G401 (cell line): ENCODE measurements at places on chromosomes 7 and 10. TPM values are rescaled to one million over a fixed set of nuclear protein-coding genes. Genes with fewer than 3 reads are reported as not detected.

The NPFFR1 gene
- not detected in 2 replicates for total RNA-seq

The GATA3 gene
- not detected in 2 replicates for total RNA-seq

The ATOH7 gene
- 0.37 and 0.92 TPM in 2 replicates for total RNA-seq

The ERVW-1 gene
- not detected in 2 replicates for total RNA-seq

The DGKI gene
- 0.06 TPM in 1 of 2 replicates, not detected in the other for total RNA-seq

The FAM221A gene
- 2.2 and 3.5 TPM in 2 replicates for total RNA-seq

The OR2A14 gene
- not detected in 2 replicates for total RNA-seq

The NRAP gene
- not detected in 2 replicates for total RNA-seq

The CNOT4 gene
- total RNA-seq = 5.8 and 9.5 TPM in 2 replicates

DNA sequence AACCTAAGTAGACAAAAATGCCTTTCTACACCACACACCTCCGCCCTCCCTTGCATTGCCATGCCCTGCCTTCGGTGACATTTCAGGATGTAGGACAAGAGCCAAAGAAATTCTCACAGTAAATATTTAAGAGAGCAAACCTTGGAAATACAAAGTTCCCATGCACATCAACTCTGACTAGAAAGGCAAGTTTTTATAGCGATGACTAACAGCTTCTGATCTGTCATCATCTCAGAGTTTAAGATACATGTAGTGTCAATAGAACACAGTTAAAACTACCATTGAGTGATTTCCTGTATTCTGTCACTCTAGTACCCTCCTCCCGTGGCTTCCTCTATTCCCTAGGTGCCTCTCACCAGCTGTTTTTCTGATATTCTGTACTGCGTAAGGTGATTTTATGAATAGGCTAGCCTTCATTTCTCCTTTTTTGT is 20.7 kb downstream of the SLC16A9 start:
- no peak for DNase-seq

- DNase-seq = no peak
Observed at GRCh38 chr10:11425676-11426075, 185.8 kb downstream of the USP6NL start.

GRCh38 chr7:2107386-2108070 is 125.2 kb downstream of the MAD1L1 start:
- no peak for DNase-seq

- DNase-seq = no peak
Observed at GRCh38 chr7:29299086-29299485, 104.5 kb downstream of the CHN2 start.

DNA sequence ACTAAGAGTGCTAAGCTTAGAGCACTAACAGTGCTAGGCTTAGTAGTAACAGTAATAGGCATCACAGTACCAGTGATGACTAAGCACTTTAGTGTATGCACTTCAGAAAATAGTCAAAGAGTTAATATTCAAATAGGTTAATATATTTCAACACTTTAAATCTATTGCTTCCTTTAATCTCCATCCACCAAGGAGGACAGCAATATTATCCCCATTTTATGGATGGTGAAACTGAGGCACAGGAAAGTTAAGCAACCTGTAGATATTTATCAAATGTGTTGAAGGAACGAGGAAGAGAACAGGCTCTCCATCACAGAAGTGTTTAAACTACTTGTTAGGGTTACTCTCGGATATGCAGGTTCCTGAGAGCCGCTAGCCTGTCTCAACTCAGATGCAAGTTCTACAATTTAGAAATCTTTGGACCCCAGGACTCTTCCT is 165.5 kb downstream of the PRKAG2 start:
- DNase-seq = no peak

DNA sequence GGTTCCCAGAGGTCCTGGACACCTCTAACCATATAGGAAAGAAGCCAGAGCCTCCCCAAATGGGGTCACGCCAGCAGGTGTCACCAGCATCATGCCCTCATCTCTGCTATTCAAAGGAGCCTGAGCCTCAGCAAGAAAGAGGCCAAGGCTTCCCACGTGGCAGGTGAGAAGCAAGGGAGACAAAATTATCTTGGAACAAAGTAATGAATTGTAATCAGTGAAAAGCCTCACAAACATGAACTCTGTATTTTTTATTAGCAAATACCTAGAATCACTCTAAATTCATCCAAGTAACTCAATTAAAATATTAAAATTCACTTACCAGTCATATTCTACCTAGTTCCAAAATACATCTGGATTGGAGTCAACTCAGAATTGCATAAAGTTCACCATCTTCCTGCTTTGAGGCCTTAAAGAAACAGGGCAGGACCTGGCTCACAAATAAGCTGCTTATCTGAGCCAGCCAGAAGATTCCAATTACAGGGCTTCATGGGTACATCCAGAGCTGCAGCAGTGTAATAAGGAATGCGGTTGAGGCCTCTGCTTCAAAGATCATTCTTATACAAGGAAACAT is 68.7 kb downstream of the SGMS1 start:
- peak; percentile 77 for DNase-seq

GRCh38 chr10:46090258-46090812 is 44.3 kb upstream of the MSMB start:
- DNase-seq = no peak

- DNase-seq = no peak
Observed at GRCh38 chr7:27478084-27478483, 184.6 kb downstream of the HIBADH start.

DNA sequence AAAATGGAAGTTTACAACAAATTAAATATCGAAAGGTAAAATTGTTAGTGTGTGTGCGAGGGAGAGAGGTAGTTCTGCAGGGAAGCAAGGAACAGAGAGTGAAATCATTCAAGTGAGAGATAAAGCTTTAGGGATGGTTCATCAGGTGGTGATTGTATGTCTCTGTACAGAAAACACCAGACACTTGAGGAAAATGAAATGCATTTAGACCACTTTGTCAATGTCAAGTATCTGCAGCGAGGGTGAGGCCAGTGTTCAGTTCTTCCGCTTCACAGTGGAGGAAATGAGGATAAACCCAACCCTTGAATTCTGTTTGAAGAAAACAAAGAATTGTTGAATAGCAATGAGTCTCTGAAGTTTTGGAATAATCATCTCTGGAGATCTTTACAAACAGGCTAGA is 14.4 kb upstream of the ITGB1 start:
- DNase-seq = no peak

GRCh38 chr7:4519819-4520520 is 162.1 kb upstream of the FOXK1 start:
- no peak for DNase-seq

DNA sequence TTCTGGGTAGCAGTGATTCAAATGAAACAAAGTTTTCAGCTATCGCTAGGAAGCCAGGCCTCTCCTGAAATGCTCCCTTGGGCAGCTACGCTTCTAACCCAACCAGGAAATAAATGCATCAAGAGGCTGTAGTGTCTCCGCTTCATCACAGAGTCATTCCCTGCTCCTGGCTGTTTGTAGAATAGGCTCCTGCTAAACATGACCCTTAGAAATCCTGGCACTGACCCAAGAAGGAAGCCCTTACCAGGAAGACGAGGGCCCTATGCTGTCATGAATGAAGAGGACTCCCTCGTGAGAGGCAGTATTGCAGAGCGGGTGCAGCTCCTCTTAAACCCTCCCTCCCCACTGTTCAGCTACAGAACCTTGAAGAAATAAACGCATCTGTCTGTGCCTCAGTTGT is 48.3 kb downstream of the NOD1 start:
- no peak for DNase-seq

DNA sequence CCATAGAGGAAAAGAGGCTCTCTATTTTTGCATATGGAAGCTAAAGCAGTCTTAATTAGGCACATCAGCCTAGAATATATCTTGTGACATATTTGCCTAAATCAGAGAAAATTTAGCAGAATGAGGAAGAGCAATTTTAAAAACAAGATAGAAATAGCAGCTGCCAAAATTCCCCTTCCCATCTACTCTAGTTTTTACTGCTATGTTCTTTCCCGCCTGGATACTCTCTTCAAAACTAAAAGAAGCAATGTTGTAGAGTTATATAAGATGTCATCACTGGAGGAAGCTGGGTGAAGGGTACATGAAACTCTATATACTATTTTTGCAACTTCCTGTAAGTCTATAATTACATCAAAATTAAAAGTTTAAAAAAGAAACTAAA is 87.0 kb downstream of the ARMH3 start:
- no peak for DNase-seq

GRCh38 chr10:80292607-80293239 is 3.3 kb upstream of the MAT1A start:
- DNase-seq = no peak

DNA sequence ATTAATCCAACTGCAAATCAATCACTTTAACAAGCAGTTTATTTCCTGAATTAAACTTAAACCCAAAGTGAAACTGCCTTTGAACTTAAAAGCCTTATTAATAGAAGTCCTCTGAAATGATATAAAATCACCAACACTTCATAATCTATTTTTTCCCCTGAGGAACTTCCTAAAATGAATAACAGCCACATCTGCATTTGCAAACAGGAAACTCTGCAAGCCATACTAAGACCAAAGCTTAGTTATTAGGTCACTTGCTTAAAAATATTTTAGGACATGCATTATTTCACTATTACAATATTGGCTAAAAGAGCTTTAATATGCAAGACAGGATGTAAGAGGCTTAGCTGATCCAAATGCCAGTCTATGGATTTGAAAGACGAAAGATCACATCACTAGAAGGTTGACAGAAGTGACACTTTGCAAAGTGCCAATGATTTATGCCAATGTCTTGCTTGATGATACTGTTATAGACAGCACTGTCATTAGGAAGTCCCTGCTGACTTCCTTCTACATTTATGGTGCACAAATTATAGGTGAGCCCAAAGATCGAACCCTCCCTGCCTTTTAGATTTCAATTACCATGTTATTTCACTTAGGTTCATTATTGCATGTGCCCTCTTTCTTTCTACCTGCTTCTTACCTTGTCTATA is 99.9 kb upstream of the SKAP2 start:
- no peak for DNase-seq

DNA sequence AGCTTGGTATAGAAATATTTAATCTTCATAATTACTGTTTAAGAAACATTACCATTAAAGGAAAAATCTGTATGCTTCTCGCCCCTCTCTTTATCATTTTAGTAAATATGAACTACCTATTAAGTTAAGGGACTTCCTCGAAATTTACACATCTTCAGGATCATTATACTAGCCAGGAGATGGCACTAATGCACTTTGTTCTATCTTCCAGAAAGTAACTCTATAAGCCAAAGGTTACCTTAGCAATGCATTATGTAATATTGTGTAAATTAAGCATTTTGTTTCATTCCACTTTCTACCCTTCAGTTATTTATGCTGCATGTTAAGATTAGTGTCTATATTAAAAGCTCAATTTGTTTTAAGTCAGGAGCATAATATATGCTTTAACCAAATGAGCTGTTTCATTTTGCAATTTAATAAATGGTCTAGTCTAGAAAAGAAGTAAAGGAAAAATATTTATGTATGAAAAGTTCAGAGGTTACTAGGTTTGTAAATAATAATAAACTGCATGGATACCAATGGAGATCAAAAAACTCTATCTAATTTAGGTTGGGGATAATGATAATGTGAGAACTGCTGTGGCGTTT is 128.5 kb downstream of the ANKRD7 start:
- DNase-seq = peak; percentile 77

DNA sequence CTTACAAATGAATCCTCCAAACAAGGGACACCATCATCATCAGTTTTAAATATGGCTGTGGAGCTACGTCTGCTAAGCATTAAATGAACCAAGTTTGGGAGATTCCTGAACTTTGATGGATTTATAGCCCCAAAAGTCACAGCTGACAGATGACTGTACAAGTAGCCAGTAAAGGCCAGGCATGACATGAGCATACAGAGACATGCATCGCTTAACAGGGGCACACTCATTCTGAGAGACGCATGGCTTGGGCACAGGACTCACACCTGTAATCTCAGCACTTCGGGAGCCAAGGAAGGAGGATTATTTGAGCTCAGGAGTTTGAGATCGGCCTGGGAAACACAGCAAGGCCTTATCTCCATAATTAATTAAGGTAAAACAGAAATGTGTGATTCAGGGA is 166.2 kb downstream of the PARD3 start:
- DNase-seq = no peak

- DNase-seq = no peak
Observed at GRCh38 chr7:130430841-130431666, 9.8 kb downstream of the CEP41 start.

- no peak for DNase-seq
Observed at GRCh38 chr7:70529436-70529835, 602.5 kb upstream of the GALNT17 start.

- no peak for DNase-seq
Observed at GRCh38 chr7:151823566-151824372, 53.1 kb downstream of the PRKAG2 start.

DNA sequence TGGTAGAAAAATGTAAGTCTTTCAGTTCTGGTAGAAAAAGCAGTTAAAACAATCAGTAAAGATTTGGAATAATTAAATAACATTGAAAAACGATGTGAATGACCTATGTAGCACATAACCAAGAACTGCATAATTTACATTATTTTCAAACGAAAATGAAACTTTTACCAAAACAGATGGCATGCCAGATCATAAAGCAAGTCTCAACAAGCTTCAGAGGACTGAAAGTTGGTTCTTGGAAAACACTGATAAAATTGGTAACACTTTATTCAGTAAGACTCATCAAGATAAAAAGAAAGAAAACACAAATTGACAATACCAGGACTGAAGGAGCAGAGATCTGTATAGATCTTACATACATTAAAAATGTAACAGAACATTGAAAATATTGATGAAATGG is 92.8 kb downstream of the VIPR2 start:
- no peak for DNase-seq

- peak; percentile 26 for DNase-seq
Observed at GRCh38 chr10:58137813-58138212, 129.9 kb downstream of the IPMK start.

GRCh38 chr7:117472335-117472734 is 7.5 kb upstream of the CFTR start:
- DNase-seq = no peak

DNA sequence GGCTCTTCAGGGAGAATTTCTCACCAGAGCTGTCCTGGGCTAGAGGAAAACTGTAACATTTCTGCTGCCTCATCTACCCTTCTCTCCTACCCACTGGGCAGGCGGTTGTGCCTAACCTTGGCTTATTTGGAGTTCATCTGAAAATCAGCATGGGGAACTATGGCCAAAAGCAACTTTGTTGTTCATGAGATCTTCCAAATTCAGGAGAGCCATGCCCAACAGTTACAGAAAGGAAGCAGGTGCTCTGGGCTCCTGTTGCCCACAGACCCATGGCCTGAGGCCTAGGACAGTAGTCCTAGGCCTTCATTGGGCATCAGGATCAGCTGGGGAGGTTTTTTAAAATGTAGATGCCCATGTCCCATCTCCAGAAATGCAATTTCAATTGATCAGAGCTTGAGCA is 85.2 kb downstream of the GRID1 start:
- DNase-seq = no peak

GRCh38 chr7:27689150-27689549 is 26.5 kb upstream of the HIBADH start:
- DNase-seq = no peak

GRCh38 chr10:14524691-14525324 is 194.1 kb upstream of the FRMD4A start:
- DNase-seq = no peak

- no peak for DNase-seq
Observed at GRCh38 chr7:11690395-11690794, 141.6 kb downstream of the THSD7A start.

GRCh38 chr7:155988416-155988815 is 176.2 kb upstream of the SHH start:
- DNase-seq = no peak

GRCh38 chr10:29255104-29255503 is 33.8 kb upstream of the LYZL1 start:
- no peak for DNase-seq
